ENCODE measurements at places on chromosomes 6 and 20. TPM values are rescaled to one million over a fixed set of nuclear protein-coding genes. Genes with fewer than 3 reads are reported as not detected.

DNA sequence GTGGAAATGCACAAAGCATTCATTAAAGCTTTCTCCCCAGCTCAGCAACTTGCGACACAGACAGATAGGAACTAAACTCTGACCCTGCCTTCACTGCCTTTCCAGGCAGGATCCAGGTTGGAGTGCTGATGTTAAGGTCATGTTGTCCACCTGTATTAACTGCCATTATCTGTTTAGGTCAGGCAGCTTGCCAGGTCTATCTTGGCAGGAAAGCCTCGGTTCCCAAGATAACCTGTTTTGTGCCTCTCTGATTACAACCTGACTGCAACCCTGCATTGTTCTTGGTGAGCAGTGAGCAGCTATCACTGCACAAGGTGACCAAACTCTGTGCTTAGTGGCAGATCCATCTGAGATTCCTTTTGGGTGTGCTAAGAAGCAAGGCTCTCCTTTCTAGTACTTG, 23.2 kb upstream of the ELOVL2 start:
- DNase-seq = no peak

DNA sequence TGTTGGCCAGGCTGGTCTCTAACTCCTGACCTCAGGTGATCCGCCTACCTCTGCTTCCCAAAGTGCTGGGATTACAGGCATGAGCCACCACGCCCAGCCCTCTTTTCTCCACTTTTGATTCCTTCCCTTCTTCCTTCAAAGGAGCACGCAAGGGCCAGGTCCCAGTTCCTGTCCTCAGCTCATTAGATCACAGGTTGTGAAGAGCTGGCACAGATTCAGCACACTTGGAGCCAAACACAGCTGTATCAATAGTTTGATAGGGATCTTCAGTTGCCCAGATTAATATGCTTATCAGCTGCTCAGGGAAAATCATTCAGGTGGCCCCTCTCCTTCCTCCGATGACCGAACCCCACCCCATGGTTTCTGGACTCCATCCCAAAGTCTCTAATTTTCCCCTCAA, 14.4 kb upstream of the SLC22A23 start:
- DNase-seq = no peak

GRCh38 chr6:165762125-165762524, 99.1 kb upstream of the PDE10A start:
- DNase-seq = no peak

DNA sequence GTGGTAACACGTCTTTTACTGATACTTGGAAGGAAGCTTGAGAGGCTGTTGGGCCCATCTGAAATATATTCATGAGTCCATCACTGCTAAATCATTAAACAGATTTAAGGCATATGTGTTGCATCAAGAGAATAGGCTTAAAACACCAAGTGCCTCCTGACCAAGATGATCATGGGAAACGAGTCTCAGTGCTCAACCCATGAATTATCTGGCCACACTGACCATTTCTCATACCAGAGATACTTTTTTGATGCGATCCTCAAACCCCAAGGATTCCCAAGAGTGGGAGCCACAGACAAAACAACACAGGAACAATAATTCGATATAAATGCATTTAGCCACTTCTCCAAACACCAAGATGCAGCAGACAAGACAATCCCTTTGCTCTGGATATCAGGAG, 17.2 kb downstream of the HEY2 start:
- no peak for DNase-seq

DNA sequence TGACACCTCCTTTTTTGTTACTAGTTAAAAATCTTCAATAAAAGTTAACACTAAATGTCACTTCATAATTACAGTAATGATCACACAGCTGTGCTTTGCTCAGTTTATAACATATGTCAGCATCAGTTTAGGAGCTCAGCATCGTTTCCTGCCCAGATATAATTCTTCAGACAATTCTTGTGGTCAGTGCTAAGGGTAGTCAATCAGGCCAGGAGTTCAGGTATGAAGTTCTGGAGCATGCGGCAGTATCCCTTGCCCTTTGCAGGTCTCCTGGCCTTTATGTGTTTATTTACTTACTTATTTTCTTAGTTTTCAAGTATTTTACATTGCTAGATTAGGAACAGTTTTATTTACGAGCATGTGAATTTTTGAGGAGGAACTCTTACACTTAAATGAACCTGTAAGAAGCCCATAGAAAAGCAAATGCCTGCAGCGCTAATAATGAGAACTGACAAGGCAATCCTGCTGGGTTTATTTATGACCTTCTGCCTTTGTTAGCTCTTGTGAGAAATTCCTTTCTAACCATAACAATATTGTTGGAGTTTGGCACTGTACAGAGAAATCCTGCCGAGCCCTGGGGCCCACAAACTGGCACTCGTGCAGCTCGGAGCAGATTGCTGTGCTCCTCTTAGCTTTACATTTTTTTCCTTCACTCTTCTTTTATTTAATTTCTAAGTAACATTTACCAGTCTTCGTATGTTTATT, 252.8 kb downstream of the TMEM242 start:
- DNase-seq = no peak

GRCh38 chr20:38308447-38308846, 4.5 kb downstream of the BPI start:
- DNase-seq = no peak

Gene HMGA1
- total RNA-seq = 29.0 TPM

Gene CLVS2
- 0.04 TPM for total RNA-seq

Gene IGF2R
- total RNA-seq = 71.7 TPM

Gene F13A1
- 231 TPM for total RNA-seq

Data from sciatic nerve (tissue), 2 donors.